ENCODE measurements at places on chromosomes 4 and X.
A peak's percentile ranks its signal among the peaks of the same experiment; 100 is the strongest.

- no peak for DNase-seq
These were observed 8.6 kb downstream of the APEX2 start for GRCh38 chrX:55008571-55009358.

GRCh38 chr4:102094481-102094880 is 250.8 kb downstream of the SLC39A8 start:
- no peak for DNase-seq

DNA sequence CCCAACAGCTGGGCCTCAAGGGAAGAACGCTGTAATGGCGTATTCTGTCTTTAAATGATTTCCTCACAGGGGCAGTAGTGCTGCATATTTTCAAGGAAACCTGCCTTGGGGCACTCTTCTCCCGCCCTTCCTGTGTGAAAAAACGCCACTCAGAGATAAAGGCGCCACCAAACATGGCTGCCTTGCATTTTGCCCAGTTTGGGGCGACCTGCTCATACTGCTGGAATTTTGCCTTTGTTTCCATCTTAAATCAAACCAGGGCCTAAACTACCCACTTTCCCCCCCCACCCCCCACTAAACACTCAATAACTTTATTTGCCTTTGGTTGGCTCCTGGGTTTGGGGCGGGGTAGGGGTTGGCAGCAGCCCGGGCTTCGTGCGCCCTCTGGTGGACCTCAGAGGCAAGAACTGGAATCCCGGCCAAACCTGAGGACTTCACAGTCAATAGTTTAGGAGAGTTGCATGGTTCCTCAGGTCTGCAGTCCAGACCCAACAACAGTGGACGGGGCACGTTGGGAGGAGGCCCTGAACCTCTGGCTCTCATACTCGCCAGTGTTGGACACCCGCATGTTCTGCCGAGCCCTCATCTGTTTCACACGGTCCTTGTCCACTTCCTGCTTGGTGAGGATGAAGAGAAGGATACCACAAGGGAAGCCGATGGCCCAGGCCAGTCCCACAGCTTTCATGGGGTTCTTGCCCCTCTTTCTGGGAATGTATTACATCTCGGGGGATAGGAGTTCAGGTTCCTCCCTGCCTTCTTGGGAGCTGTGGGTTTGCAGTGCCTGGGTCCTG is 220.1 kb upstream of the STK26 start:
- no peak for DNase-seq

DNA sequence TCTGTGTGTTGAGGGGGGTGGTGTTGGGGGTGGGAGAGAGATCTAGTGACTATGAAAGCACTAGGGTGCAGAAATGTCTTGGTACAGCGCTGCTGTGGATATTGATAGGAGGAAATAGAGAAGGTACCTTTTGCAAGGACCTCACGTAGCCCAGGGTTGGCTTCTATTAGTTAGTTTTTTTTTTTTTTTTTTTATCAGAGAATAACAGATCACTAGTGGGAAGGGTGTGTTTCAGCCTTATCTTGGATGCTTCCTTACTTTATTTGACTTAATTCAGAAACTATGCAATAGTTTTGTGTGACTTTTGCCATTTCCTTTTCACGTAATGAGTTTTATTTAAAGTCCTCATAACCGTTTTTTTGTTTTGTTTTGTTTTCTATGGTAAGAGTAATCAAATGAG is 16.4 kb upstream of the PGRMC2 start:
- DNase-seq, result no peak

- DNase-seq, result no peak
These were observed 11.4 kb downstream of the SYN1 start for GRCh38 chrX:47608130-47608810.

DNA sequence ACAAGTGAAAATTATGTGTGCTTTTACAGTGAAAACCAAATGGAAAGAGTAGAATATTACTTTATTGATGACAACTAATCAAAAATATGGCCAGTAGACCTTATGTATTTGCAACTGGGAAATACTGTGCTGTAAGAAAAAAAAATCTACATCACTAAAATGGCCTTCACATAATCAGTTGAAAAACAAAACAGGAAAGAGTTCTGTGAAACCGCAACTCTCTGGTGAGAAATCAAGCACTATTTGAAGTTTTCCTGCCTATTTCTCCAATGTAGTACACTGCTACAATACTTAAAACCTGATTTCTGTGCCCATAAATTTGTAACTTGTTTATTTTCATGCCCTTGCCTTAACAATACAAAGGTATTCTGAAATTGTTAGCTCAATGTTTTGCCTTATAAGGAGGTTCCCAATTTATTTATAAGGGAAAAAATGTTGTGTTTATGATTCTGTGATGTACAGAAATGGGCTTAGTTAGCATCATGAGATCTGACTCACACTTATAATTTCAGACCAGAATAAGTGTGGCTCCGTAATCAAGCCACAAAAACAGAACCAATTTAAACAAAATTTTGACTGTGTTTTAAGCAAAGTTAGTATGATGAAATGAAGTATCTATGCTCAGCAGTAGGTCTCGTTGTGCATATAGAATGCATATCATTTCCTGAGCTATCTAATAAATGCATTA is 147.1 kb downstream of the FAT4 start:
- no peak for DNase-seq

GRCh38 chr4:153465615-153466080 is 512 bp upstream of the TMEM131L start:
- DNase-seq, result peak; percentile 48

GRCh38 chrX:10847333-10847732 is 226.9 kb upstream of the MID1 start:
- no peak for DNase-seq

Data from mesothelial cell of epicardium (in vitro differentiated cells).